Gastrocnemius medialis (tissue), 4 donors: ENCODE measurements at places on chromosomes 16 and 17. TPM values are rescaled to one million over a fixed set of nuclear protein-coding genes. Genes with fewer than 3 reads are reported as not detected.

IKZF3 gene
- 0.88 TPM for total RNA-seq

DNA sequence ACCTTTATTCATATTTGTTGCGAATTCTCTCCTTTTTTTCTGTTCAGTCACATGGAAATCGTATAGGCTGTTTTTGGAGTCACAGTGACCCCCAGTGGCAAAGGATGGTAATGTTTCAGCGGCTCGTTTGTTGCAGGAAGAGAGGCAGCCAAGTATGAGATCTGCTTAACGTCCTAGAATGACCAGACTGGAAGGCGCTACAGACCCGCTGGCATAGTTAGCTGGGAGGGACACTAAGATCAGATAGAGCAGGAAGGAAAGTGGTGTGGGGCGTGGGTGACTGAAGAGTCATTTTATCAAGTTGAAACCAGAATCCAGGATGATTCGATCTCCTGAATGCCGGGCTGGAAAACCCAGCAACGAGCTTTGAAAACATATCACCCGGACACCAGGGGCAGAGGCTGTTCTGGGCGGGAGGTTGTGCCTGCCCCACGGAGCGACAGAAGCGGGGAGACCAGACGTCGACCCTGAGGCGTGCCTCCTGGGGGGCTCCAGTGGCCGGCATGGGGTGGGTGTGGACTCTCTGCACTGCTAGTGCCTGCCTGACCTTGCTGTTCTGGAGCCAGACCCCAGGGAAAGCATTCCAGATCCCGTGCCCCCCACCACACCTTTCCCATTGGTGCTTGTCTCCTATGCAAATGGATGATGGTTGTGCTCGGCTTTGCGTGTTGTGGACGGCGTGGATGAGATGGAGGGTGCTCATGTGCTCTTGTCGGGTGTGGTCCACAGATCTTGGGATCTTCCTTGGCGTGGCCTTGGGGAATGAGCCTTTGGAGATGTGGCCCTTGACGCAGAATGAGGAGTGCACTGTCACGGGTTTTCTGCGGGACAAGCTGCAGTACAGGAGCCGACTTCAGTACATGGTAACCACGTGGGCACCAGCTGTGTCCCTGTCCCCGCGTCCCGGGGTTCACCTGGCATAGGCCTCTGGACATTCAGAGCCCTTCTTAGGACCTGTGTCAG, 7.7 kb downstream of the IL34 start:
- H3K27ac ChIP-seq = peak overlapping the region; percentile 57
- DNase-seq = peak; percentile 77
- H3K4me1 ChIP-seq = peaks cover 4% of the 10 kb centered on the region

GRCh38 chr17:79799538-79800324, 2.9 kb upstream of the CBX8 start:
- H3K27me3 ChIP-seq = peaks cover 71% of the 10 kb centered on the region
- peaks cover 36% of the 10 kb centered on the region for H3K4me1 ChIP-seq
- H3K4me3 ChIP-seq = no peak overlapping the region

ZSCAN10 gene
- not detected for total RNA-seq

DNA sequence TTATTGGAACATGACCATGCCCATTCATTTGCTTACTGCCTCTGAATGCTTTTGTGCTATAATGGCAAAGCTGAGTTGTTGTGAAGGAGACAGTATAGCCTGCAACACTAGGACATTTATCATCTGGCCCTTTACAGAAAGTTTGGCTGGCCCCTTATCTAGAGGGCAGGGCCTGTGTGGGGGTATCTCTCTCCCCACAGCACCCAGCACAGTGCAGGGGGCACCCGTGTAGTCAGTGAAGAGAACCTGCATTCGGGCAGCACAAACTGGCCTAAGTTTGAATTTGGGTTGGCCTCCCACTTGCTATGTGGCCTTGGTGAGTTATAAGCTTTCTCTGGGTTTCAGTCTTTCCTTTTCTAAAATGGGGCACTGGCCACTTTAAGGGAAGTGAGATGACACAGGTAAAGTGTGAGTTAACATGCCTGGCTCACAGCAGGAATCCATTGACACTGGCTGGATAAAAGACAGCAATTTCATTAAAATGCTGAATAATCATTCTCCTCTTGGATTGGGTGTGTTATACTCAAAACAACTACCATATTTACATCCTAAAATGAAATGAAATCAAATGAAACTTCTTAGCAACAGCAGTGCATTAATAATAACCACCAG, 12.1 kb downstream of the UBE2O start:
- no peaks in the 10 kb centered on the region for H3K27me3 ChIP-seq
- no peak for DNase-seq

RAMP2 gene
- 17.5 TPM for total RNA-seq

GRCh38 chr16:15571557-15571956, 71.4 kb downstream of the MARF1 start:
- peaks cover 43% of the 10 kb centered on the region for H3K4me1 ChIP-seq
- no peaks in the 10 kb centered on the region for H3K36me3 ChIP-seq
- peak overlapping the region; percentile 27 for H3K27ac ChIP-seq

DNA sequence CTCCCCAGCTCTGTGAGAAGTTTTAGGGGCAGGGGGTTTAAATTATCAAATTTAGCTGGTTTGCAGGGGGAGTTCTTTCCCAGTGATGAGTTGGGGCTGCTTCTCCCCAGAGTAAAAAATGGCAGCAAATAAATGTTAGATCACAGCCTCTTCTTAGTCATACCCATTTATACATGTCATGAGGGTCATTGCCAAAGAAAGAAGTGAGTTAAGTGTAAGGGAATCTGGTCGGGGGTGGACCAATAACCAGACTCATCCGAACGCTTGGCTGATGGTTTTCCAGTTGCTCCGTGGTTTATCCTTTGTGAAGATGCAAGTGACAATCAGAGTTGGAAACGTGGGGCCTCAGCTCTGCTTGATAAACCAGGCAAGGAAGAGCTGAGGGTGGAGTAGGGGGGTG, 87.1 kb downstream of the PLXDC1 start:
- no peak overlapping the region for H3K4me3 ChIP-seq
- no peak overlapping the region for H3K27ac ChIP-seq
- no peak for DNase-seq
- no peaks in the 10 kb centered on the region for H3K36me3 ChIP-seq

KRT20 gene
- total RNA-seq = not detected

DNA sequence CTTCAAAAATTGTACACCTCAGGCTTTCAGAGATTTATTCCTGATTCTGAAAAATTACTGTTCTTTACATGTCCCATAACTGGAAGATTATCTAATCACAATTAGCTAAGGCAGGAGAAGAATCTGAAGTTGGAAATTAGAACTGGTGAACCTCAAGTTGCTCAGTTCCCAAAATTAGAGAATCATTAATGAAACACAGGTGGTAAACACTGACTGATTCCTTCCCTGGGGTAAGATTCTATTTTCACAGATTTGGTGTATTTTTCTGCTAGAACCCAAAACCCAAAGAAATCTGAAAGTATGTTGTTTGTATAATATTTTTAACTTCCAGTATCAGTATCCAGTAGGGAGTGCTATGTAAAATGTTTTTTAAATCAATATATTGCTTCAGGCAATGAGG, 25.7 kb downstream of the PHKB start:
- DNase-seq = no peak
- H3K36me3 ChIP-seq = no peaks in the 10 kb centered on the region
- peaks cover 20% of the 10 kb centered on the region for H3K4me1 ChIP-seq
- H3K27me3 ChIP-seq = no peaks in the 10 kb centered on the region

SAMD14 gene
- 0.04 TPM for total RNA-seq

UNC13D gene
- 6.5 TPM for total RNA-seq

DNA sequence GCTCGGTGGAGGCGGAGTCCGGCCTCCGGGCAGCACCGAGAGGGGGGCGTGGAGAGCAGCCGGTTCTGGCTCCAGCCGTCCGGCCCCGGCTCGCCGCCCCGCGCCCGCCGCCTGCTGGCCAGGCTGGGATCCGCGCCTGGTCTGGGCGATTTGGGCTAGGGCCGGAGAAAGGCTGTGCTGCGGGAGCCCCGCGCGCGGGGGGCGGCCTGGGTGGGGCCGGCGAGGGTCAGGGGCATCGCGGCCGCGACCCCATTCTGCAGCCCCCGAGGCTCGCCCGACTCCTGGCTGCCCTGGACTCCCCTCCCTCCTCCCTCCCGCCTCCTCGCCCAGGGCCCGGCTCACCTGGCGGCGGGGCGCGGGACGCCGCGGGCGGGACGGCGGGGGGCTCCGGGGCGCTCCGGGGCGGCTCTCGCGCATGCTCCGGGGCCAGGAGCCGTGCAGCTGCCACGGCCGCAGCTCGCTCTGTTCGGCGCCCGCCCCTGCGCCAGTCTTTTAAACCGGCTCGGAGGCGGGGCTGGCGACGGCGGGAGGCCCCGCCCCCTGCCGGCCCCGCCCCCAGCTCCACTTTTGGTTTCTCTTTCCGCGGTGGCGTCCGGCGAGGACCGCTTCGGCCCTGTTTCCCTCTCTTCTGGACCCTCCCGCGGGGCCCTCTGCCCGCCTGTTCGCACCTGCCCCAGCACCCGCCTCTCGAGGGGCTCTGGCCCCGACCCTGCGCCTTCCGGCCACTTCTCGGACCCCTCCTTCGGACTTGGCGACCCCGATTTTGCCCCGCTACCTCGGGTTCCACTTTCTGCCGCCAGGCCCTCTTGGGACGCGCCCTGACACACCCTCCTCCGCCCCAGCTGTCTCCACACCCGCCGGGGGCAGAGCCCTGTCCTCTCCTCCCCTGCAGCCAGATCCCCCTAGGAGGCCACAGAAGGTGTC, at the start of gene SOCS1:
Gene SOCS1, minus strand, starts transcription at position 468 of the 924 bp plus-strand sequence. CDS start 726 bp downstream, outside the sequence.
- DNase-seq = peak; percentile 72
- H3K27me3 ChIP-seq = no peaks in the 10 kb centered on the region
- H3K4me3 ChIP-seq = peak within 1 kb of the TSS; percentile 70
- H3K27ac ChIP-seq = peak within 1 kb of the TSS; percentile 97
- H3K4me1 ChIP-seq = peaks cover 15% of the 10 kb centered on the region
